ENCODE measurements at places on chromosomes 1 and 21. TPM values are rescaled to one million over a fixed set of nuclear protein-coding genes. Genes with fewer than 3 reads are reported as not detected.

- no peak for DNase-seq
Observed at GRCh38 chr1:25689686-25690381, 73.2 kb downstream of the MAN1C1 start.

DNA sequence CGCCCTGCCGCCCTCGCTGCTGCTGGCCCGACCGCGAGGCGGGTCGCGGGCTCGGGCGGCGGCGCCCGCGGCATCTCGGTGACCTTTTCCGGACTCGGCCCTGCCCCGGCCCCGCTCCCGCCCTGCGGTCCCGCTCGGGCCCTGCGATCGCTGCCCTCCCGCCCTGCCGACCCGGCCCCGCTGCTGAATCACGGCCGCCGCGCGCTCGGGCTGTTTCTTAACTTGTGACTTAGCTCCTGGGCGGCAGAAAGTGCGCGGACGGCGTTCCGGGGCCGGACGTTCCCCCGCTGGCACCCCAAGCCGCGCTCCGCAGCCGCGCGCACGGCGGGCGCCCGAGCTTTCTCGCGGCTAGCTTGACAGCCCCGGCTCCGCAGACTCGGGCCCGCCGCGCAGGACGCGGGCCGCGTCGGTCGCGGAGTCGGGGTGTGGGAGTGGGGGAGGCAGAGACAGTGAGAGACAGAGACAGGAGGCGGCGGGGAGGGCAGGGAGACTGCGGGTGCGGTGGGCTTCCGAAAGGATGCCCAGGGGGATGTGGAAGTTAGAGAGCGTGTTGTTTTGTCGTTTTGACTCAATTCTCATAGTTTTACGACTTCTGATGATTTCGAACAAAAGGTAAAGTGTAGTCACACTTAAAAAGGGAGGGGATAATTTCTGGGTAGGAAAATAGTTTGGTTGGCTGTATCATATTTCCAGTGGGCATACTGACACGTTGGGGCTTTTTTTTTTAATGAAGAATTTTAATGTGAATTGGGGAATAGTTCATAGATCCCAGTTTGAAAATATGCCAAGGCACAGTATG lies 49.8 kb downstream of the PRDM2 start:
- DNase-seq, result no peak

- DNase-seq, result no peak
Observed at GRCh38 chr1:208131621-208132286, 112.4 kb downstream of the PLXNA2 start.

GRCh38 chr1:159089184-159089791 lies 12.7 kb upstream of the AIM2 start:
- DNase-seq, result no peak

DNA sequence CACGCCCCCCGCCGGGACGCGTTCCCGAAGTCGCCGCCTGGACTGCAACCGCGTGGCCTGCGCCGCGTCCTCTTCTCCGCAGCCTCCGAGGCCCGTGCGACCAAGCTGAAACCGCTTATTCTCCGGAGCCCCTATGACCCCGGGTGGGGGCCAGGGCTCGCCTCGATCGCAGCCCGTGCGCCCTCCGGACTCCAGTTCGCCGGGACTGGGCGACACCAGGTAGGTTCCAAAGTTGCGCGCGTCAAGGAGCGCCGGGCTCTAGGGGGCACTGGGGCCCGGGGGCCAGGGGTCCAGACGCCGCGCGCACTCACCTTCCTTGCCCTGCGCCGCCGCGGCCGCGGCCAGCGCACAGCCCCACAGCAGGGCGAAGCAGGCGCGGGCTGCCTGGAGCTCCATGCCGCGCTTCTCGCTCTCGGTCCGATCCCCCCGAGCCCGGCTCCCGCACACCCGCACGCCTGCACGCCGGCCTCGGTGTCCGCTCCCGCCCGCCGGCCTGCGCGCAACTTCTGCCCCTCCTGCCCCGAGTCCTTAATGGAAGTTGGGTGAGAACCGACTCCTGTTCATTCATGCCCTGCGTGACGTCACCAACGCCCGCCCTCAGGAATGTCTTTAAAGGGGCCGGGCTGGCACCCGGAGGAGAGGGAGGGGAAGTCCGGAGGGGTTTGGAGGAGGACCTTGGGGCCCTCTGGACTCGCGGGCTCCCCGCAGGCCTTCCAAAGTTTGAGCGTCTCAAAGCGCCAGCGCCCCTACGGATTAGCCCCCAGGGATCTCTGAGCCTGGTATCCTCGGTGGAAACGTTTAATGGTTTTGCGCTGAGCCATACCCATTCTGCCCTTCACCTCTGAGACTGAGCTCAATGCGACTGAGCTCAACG lies at the start of gene EPHA2:
Gene EPHA2 (minus strand): TSS at position 533 of the 874 bp plus-strand sequence. CDS start 137 bp downstream, at position 396.
- DNase-seq, result no peak

The SLAMF8 gene
- total RNA-seq, result 0.44 TPM

The OR2T11 gene
- total RNA-seq, result not detected

The XKR8 gene
- 4.6 TPM for total RNA-seq

GRCh38 chr1:39680751-39681150 lies 8.8 kb upstream of the NT5C1A start:
- DNase-seq, result no peak

The ZDHHC18 gene
- 71.2 TPM for total RNA-seq

DNA sequence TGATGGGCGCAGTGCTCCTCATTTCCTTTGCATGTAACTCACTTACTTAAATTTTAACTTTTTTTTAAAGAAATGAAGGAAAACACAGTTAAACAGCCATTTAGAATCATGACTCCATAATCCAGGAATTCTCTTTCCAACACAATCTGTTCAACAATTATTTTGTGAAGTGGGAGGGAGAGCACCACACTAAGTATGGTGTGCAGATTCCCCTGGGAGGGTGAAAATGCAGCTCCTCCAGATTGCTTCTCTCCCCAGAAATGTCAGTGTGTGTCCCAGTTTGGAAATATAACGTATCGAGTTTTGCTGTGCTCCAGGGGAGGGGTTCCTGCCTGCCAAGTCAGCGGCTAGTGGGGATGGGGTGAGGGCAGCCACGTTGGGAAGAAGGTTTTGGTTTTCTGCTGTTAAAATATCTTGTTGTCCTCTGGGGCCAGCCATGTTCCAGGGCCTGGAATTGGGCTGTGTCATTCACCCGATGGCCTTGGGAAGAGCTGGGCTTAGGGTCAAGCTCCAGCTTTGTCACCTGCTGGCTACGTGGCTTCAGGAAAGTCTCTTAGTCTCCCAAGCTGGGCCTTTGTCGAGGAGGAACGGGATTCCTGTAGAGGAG lies 17.3 kb upstream of the DISP3 start:
- DNase-seq, result no peak

DNA sequence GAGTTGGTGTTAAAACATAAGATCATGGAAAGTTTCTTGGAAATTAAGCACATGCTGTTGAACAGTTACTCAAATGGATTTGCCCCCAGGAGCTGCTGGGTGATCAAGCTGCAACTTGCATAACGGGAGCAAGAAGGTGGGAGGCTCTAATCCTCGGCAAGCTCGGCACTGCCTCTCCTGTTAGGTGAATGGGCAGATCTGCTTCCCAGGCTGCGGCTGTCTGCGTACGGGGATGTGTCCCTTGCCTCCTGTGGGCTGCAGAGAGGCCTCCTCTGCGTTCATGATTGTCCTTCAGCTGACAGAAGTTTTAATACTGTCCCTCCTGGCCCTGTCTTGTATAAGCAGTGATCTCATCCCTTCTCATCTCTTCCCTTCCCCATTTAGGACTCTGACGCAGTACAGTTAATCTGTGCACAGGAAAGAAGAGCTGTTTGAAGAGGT lies 36.7 kb downstream of the ATP1A1 start:
- DNase-seq, result no peak

The FTCD gene
- 1.1 TPM for total RNA-seq

DNA sequence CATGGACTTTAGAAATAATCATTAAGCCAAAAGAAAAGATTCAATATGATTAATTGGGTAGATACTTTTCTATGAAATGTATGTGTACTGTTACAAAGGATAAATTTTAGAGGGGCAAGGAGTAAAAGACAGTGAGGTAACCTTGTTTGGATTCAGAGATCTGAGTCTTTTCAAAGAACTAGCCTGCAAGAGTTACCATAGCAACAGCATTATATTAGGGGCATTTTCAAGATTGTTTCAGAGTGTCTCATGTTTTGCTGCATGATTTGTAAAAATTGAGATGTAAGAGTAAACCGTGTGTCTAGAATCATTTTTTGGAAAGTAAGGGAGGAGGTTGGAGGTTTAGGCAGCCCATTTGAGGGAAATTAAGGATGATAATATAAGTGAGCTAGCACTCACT lies 70.6 kb upstream of the KIAA1614 start:
- no peak for DNase-seq

DNA sequence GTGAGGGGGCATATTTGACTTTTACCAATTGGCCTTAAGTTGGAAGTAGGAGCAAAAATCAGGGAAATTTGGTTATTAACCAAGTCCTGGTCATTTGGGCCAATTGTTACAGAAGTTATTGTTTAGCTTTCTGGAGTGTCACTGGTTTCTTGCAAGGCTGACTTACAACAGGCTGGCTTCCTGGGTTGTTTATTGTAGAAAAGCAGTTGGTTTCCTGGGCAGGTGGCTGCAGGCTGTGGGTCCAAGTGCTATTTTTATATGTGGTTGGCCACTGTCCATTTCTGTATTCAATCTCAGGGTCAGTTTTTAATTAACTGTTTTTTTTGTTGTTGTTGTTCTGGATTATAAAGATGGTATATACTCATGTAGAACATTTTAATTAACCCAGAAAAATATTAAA lies 174.1 kb downstream of the KCNJ6 start:
- DNase-seq, result no peak

DNA sequence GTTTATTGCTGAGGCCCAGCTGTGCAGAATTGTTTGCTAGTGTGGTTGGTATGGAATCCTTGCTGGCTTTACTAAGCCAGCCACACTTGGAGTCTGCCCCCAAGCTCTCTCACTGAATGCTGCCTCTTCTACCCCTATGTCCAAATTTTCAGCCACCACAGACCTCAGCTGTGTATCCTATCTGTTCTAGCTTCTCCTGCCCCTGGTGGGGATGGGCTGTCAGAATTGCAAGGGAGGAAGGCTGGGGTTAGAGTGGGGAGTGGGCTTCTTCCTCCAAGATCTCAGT lies 4.4 kb downstream of the NHLH1 start:
- no peak for DNase-seq

The PLXNA2 gene
- total RNA-seq, result 1.0 TPM

- no peak for DNase-seq
Observed at GRCh38 chr1:29991025-29991424, 732.4 kb downstream of the MATN1 start.

DNA sequence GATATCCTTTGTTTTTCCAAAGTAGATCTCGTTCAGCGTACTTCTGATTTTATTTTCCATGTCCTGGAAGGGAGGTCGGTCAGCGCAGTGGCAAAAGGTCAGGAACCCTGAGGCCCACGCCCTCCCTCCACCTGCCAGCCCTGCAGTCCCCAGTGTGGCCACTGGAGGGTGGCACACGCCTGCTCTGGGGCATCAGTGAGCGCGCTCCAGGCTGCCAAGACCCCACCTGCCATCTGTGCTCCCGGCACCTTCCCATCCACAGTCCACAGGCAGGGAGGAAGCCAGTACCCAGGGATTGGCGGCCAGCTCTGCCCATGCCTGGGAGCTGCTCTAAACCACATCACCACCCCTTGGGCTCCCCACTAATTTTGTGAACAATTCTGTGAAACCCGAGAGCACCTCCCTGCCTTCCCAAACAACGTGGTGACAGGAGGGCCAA lies 32.3 kb downstream of the SLC66A1 start:
- DNase-seq, result peak; percentile 35

- no peak for DNase-seq
Observed at GRCh38 chr1:218294546-218294945, 9.5 kb downstream of the RRP15 start.

The ADGRL2 gene
- not detected for total RNA-seq

- no peak for DNase-seq
Observed at GRCh38 chr1:51952638-51953037, 37.9 kb downstream of the RAB3B start.

DNA sequence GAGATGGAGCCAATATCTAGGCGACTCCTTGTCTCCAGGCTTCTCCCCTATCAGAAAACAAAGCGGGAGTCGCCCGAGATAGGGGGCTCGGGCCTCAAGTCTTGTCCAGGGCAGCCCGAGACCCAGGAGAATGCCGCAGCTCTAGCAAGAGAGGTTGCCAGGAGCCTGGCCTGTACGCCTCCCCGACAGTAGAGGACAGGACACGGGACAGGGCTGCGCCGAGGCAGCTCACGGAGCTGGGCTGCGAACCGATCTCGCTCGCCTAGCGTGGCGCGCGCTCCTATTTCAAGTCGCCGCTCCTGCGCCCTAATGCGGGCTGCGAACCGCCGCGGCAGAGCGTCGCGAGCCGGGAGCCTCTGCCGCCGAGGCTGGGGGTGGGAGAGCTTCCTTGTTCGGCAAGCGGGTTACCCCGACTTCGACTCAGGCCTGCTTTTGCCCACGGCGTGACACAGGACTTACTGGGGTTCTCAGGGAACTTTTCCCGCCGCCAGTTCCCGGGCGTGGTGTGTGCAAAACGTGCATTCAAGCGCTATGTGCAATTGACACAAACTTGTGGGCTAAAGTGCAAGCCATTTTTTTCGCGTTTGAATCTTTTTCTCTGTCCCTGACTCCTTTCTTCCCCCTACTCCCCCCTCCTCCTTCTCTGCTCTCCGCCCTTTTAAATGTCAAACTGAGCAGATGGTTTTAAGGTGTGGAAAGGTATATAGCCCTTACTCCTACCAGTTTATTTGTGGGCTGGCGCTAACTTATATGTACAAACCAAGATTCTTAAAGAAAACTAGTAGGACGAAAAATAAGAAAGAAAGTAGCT lies 2.4 kb upstream of the PROX1 start:
- DNase-seq, result no peak

The BATF3 gene
- 0.34 TPM for total RNA-seq

GRCh38 chr21:44529503-44530125 lies 10.4 kb downstream of the KRTAP10-1 start:
- DNase-seq, result no peak

DNA sequence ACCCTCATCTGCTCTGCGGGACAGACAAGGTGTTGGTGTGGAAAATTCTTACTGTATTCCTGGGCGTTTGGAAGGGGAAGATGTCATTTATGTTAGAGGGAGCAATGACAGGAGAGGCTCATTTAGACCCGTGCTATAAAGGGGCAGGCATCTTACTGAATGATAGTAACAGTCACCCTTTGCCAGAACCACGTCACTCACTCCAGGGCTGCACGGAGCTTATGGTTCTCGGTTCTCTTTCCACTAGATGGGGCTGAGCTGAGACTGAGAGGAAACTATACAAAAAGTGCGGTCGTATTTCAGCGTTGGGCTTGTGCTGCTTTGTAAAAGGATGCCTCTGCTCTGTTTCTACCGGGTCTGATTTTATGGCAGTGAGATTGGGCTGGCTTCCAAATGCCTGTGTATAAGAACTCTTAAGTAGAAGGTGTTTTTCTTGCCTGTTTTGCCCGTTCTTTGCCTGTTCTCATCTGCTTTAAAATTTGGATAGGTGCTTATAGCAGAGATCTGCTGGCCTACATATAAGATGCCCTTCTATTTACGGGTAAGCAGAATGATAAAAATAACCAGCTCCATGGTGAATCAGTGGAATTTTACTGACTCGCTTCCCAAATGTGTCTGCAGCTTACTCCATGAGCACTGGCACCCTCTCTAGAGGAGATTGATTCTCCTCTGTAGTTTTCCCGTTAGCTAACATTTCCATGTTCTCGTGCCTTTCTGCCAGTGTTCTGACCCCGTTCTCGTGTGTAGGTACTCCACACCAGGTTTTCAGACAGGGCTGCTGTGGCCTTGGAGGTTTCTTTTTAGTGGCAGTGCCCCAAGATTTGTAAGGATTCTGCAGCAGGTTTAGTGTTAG lies 55.9 kb downstream of the MRPS6 start:
- peak; percentile 23 for DNase-seq

The HES3 gene
- not detected for total RNA-seq

The FALEC gene
- total RNA-seq, result 1.1 TPM
